ENCODE measurements at places on chromosomes 12 and 14.

DNA sequence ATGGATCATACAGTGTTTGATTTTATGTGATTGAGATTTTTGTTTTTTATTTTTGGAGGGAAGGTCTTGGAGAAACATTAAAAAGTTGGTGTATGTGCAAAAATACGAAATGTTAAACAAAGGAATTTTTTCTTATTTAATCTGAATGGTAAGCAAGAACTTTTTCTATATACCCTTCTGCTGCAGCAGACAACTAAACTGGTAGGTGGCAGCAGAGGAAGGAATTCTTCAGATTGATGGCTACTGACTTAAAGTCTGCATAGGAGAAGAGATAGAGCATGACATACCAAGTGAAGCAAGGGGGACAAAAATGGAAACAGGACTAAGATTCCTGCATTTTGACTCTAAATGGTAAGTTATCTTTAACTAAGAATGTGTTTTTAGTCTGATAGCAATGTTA, 42.0 kb upstream of the A2ML1 start:
- no peak for DNase-seq

DNA sequence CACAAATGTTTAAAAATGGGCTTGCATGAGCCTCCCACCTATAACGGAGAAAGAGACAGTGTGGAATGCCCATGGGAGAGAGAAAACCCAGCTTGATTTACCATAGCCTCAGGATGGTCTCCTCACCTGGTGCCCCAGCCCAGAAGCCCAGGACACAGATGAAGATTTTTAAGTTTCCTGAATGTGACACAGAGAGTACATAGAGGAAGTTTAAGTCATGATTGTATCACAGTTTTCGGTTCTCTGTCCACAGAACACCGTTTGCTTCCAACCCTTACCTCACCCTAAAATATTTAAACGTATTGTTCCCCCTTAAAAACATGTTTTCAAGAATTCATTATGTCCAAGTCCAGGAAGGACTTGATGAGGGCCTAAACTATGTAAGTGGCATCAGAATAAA, 56.2 kb downstream of the NELL2 start:
- DNase-seq, result no peak

- DNase-seq, result no peak
Measured at GRCh38 chr12:50640321-50640939, 123.5 kb upstream of the ATF1 start.

GRCh38 chr14:102951034-102951433, 28.6 kb downstream of the AMN start:
- peak; percentile 94 for DNase-seq

DNA sequence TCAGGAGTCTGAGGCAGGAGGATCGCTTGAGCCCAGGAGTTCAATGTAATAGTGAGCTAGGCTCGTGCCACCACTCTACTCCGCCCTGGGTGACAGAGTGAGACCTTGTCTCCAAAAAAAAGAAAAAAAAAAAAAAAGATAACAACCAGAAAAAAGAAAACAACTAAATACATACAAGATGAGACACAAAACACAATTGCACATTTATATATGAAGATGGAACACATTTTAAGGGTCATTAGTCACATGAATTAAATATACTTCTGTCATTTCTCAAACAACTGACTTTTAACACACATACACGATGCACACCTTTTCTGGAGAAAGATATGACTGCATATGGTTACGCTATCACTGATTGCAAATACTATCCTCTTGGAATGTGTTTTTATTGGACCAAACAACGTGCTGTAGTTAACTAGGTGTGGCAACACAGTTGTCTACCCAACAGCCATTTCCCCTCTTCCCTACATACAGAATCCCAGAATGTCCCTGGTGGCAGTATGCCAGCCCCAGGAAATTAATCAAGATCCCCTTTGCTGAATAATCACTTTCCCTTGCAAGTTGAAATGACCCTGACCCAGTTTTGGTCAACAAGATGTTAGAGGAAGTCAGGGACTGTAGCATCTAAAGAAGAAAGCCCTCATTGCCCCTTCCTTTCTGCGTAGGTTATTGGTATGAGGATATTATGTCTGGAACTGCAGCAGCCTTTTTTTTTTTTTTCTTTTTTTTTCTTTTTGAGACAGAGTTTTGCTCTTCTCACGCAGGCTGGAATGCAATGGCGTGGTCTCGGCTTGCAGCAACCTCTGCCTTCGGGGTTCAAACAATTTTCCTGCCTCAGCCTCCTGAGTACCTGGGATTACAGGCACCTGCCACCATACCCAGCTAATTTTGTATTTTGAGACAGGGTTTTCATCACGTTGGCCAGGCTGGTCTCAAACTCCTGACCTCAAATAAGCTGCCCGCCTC, 5.6 kb upstream of the MYL6B start:
- DNase-seq, result peak; percentile 45

DNA sequence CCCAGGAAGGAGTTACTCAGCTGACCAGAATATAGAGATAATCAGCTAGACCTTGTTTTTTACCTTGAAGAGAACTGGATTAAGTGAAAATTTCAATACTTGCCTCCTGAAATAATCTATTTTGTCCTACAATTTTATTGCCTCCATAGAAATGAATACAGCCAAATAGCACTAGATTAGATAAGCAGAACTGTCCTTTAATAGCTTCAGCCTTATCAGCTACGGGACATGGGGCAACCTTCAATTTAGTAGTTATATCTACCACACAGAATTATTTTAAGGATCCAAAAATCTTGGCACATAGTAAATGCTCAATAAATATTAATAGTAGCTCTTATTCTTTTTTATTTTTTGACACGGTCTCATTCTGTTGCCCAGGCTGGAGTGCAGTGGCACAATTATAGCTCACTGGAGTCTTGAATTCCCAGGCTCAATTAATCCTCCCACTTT, 67.2 kb upstream of the PLEKHG3 start:
- no peak for DNase-seq

GRCh38 chr14:87522575-87522974, 470.4 kb downstream of the GALC start:
- DNase-seq, result no peak

- no peak for DNase-seq
Measured at GRCh38 chr14:55782166-55782565, 202.2 kb downstream of the KTN1 start.

All from testis (tissue), 5 donors.